Kidney epithelial cell (primary cell): ENCODE measurements at places on chromosomes 3 and 15. TPM values are rescaled to one million over a fixed set of nuclear protein-coding genes. Genes with fewer than 3 reads are reported as not detected.

DNA sequence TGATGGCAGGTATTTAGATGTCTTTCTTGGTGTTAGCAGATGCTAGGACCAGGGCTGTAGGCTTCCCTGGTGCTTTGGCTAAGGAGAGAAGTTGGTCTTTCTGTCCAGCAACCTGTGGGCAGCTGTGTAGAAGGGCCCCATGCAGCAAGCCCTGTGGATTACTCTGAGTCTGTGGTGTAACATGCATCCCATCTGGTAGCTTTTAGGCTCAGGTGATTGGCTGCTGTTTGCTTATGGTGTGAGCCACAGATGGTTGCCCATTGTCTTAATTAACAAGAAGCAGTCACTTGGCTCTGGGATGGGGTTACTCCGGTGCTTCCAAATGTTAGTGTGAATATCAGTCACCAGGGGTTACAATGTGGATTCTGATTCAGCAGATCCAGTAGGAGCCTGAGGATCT lies 368.6 kb upstream of the C2CD4B start:
- DNase-seq = no peak

DNA sequence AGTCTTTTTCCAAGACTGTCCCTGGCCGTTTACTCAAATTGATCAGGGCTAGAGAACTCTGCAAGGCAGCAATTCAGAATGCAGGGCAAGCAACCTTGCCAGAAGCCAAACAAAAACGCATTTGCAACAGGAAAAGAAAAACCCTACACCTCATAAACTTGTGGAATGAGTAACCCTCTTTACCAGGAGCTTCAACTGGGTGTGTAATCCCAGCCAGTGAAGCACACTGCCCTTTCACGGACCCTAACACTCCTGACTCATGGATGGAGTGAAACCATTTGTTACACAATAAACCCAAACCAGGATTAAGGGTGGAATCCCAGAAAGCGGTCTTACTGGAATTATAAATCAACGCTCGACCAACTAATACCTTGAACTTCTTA lies 14.8 kb upstream of the LDHAL6B start:
- peak; percentile 96 for DNase-seq

DNA sequence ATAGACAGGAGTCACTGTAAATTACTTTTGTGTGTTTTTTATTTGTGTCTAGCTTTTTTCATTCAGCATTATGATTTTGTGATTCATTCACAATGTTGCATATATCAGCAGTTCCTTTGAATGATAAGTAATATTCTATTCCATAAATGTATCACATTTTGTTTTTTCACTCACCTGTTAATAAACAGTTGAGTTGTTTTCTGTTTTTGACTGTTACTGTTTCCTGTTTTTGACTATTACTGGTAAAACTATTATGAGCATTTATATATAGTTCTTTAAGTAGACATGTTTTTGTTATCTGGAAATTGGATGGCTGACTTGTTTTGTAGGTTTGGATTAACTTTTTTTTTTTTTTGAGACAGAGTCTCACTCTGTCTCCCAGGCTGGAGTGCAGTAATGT lies 138.4 kb downstream of the RSRC1 start:
- DNase-seq = no peak

- DNase-seq = no peak
Measured at GRCh38 chr3:61733876-61734275, 172.5 kb downstream of the PTPRG start.

DNA sequence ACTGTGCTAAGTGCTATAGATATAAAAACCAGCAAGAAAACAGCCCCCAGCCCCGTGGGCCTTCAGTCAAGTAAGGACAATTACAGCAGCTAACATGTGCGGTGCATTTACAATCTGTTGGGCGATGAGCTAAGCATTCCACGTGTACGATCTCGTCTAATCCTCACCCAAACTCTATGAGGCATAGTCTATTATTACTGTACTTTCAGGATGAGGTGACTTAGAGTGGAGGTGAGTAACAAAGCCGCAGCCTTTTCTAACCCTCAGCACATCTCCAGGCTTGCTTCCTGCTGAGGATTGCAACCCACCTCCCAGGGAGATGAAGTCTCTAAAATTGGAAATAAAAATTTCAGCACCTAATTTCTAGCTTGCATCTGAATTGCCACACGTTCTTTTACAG lies 53.2 kb upstream of the MCF2L2 start:
- no peak for DNase-seq

- no peak for DNase-seq
Measured at GRCh38 chr3:32435911-32436815, 44.5 kb downstream of the CMTM7 start.

GRCh38 chr3:128439226-128439625 lies 27.5 kb downstream of the DNAJB8 start:
- DNase-seq = no peak

DNA sequence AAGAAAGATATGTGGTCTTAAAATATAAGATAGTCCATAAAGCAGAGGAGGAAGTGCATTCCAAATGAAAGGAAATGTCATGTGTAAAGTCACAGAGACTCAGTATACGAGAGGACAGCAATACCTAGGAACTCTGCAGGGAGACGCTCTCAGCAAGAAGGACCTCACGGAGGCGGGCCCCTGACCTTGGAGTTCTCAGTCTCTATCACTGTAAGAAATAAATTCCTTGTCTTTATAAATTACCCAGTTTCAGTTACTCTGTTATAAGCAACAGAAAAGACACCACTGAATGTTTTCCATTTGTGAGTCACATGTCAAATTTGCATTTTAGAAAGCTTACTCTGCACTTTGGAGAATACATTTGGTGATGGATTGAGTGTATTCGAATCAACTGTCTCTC lies 140.6 kb downstream of the GBE1 start:
- DNase-seq = no peak

GRCh38 chr3:179391906-179392305 lies 44.4 kb downstream of the MFN1 start:
- DNase-seq = no peak

Gene CYP1A2
- total RNA-seq = not detected in 2 replicates

Gene OR5H2
- not detected in 2 replicates for total RNA-seq

Gene VEPH1
- total RNA-seq = 9.0 and 26.0 TPM in 2 replicates

Gene FAM240A
- not detected in 2 replicates for total RNA-seq

Gene MYZAP
- 0.21 and 0.27 TPM in 2 replicates for total RNA-seq

Gene GADL1
- not detected in 2 replicates for total RNA-seq
